ENCODE measurements at places on chromosomes 5 and 9.

GRCh38 chr5:149273237-149273636 is 1.6 kb downstream of the AFAP1L1 start:
- no peak for DNase-seq

- DNase-seq: peak; percentile 72
Observed at GRCh38 chr9:110183208-110184145, 24.5 kb downstream of the C9orf152 start.

DNA sequence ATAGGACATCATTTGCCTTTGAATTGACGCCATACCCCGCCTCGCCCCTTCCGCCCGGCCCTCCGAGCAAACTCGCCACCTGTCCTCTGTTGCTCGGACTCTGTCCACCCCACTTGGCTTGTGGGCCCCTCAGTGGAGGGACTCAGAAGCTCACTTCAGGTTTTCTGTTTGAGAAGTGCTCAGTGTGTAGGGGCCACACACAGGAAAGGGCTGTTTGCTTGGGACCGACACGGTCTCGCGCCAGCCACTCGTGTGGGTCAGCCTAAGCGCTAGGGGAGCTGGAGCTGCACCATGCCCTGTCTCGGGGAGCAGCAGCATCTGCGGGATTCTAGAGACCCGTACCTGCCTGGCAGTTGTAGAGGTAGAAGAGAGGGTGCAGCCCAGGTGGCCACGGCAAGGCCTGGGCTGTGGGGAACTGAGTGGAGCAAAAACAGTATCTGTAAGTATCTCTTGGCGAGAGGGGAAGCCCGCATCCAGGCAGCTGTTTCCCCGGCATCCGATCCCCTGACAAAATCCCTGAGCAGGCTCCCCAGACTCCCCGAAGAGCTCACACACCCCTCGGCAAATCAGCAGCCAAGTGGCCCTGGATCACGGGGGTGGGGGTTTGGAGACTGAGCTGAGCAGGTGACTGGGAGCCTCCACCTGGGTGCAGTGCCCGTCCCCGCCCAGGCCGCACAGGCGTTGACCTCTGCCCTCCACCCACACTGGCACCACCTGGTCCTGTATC is 52.2 kb downstream of the COL5A1 start:
- DNase-seq: no peak

- DNase-seq: no peak
Observed at GRCh38 chr9:126123927-126124326, 202.7 kb upstream of the MVB12B start.

- no peak for DNase-seq
Observed at GRCh38 chr9:108704156-108704852, 151.5 kb downstream of the ACTL7B start.

GRCh38 chr9:129069862-129070641 is 10.9 kb upstream of the DOLPP1 start:
- DNase-seq: no peak

- DNase-seq: no peak
Observed at GRCh38 chr5:143044265-143044664, 274.1 kb downstream of the ARHGAP26 start.

DNA sequence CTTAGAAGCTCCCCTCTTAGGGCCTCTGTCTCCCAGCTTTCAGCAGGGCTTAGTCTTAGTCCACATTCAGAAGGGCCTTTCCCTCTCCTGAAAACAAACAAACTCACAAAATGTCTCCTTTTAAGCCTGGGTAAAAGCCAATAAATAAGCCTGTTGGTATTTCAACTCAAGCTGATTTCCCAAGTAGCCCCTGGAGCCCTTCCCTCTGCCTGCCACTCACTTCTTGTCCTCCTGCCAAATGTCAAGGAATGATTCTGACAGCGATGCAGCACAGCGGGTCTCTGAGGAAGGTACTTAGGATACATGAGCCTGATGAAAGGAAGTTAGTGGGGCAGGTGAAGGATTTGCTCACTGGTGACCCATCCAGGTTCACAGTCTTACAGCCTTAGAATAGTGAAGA is 210.5 kb downstream of the PJA2 start:
- no peak for DNase-seq

DNA sequence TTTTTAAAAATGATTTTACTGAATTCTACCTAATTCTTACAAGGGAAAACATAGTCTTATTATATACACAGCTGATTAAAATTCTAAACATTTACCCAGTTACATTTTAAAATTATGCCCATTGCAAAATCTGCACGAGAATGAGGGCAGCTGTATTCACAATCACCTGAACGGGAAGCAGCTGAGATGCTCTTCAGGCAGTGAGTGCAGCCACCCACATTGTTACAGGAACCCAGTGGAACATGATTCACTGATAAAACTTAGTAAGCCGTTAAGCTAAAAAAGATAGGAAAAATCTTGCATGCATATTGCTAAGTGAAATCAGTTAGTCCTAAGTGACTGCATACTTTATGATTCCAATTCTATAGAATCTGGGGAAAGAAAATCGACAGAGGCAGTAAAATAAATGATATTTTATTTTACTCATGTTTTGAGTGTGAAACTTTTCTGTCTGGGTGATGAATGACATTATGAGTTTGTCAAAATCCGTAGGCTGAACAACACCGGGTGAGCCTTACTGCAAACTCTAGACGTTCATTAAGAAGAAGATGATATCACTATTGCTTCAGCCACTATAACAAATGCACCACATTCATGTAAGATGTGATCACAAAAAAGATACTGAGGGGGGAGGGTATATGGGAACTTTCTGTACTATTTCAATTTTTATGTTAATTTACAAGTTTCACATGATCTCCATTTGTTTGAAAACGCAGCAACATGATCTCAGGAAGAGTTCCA is 39.1 kb upstream of the FLT4 start:
- DNase-seq: no peak

DNA sequence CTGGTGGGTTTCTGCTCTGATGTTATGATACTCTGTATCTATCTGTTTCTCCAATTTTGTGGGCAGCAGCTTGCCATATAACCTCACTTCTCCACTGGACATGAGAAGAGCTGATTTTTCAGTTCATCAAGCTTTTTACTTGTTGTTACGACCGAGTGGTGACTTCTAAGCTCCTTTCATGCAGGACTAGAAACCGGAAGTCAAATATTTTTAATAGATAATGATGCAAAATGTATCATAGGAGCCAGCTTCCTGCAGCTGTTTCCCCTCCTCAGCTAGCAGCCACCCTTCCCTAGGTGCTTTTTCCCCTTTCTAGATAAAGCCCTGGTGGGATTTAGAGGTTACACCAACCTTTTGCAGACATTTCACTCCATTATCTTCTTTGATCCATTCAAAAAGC is 17.0 kb upstream of the ADAM19 start:
- no peak for DNase-seq

GRCh38 chr9:119662329-119662728 is 293.1 kb upstream of the BRINP1 start:
- DNase-seq: no peak

GRCh38 chr9:127735530-127736185 is 564 bp upstream of the TOR2A start:
- DNase-seq: no peak

DNA sequence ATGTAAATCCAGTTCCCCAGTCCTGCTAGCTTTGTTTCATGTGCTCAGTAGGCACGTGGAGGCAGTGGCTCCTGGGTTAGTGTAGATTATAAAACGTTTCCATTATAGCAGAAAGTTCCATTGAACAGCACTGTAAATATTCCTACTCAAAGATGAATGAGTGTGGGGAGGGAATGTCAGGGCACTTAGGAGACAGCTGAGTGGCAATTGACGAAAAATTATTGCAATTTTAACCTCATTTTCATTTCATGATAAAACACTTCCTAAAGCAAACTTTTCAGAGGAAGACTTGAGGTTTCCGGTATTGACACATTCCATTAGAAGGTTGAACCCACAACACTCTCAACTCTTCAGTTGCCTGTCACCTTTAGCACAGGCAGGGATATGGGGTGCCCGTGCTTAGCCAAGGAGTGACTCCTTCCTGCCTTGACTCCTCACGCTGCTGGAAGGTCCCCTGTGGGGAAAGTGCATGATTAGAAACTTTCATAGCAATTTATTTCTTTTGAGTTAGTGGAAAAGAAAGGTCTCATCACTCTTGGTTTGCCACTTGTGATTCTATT is 41.2 kb downstream of the SLC46A2 start:
- no peak for DNase-seq

GRCh38 chr5:135156715-135157404 is 122.8 kb upstream of the PITX1 start:
- no peak for DNase-seq

DNA sequence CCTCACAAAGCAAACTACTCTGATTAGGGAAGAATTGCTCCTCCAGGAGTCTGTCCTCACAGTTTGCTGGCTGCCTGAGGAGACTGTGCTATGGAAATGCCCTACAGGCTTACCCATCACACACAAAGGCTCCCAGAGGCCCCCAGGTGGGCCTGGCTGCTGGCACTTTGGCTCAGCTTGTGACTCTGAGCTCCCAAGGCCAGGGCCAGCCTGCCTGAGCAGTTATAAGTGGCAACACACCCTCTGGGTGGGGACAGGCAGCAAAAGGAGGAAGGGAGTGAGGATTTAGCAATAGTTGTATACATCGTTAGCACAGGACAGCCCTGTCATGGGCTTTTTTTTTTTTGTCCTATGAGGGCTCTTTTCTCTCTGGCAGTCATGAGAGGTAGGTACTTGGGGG is 103.5 kb downstream of the DAPK1 start:
- DNase-seq: no peak

DNA sequence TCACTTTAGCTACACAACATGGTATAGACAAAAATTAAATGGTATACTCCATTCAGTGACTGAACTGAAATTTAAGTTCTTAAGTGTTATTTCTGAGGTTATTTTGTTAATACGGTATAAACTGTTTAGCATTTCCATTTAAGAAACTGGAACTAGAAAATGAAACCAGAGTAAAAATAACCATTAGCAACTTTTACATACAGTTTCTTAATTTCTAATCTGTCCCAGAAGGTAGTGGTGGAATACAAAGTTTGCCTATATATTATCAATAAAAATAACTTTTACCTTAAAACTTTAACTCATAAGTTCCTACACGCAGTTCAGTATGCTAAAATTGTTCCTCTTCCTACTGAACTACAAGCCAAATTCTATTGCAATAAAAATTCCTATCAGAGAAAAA is 10.3 kb downstream of the GOLPH3 start:
- DNase-seq: no peak

DNA sequence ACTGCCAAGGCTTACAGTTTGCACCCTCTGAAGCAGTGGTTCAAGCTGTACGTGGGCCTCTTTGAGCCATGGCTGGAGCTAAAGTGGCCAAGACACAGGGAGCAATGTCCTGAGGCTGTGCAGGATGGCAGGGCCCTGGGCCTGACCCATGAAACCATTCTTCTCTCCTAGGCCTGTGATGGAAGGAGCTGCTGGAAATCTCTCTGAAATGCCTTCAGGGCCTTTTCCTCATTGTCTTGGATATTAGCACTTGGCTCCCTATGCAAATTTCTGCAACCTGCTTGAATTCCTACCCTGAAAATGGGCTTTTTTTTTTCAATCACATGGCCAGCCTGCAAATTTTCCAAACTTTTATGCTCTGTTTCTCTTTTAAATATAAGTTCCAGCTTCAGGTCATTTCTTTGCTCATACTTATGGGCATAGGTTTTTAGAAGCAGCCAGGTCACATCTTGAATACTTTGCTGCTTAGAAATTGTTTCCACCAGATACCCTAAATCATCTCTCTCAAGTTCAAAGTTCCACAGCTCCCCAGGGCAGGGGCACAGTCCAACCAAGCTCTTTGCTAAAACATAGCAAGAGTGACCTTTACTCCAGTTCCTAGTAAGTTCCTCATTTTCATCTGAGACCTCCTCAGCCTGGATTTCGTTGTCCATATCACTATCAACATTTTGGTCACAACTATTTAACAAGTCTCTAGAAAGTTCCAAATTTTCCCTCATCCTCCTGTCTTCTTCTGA is 138.3 kb downstream of the OSTF1 start:
- DNase-seq: no peak

- DNase-seq: peak; percentile 70
Observed at GRCh38 chr5:168219515-168220410, 71.7 kb upstream of the WWC1 start.

GRCh38 chr9:8183618-8184017 is 384.0 kb upstream of the DMAC1 start:
- DNase-seq: no peak

- peak; percentile 29 for DNase-seq
Observed at GRCh38 chr5:89968958-89969381, 440.6 kb downstream of the CETN3 start.

GRCh38 chr9:18111146-18111545 is 362.8 kb upstream of the ADAMTSL1 start:
- DNase-seq: no peak

DNA sequence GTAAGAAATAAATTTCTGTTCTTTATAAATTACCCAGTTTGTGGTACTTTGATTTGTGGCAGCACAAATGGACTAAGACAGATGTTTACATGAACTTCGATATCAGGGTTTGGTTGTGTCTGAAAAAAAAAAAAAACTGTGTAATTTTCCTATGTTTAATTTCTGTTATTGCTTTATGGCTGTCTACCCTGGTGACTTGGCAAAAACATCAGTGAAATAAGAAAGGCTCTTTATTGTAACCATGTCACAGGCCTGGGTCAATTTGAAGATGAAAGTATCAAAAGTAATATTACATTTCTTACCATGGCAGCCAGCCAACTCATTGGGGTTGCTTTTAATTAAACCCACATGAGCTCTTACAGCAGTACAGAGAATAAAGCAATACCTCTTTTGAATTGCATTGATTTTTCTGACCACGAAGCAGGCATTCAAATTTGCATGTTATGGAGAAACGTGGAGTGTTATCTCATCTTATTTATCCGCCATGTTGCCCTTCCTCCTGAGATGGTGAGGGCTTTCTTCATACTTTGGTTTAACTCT is 20.6 kb upstream of the SV2C start:
- no peak for DNase-seq

DNA sequence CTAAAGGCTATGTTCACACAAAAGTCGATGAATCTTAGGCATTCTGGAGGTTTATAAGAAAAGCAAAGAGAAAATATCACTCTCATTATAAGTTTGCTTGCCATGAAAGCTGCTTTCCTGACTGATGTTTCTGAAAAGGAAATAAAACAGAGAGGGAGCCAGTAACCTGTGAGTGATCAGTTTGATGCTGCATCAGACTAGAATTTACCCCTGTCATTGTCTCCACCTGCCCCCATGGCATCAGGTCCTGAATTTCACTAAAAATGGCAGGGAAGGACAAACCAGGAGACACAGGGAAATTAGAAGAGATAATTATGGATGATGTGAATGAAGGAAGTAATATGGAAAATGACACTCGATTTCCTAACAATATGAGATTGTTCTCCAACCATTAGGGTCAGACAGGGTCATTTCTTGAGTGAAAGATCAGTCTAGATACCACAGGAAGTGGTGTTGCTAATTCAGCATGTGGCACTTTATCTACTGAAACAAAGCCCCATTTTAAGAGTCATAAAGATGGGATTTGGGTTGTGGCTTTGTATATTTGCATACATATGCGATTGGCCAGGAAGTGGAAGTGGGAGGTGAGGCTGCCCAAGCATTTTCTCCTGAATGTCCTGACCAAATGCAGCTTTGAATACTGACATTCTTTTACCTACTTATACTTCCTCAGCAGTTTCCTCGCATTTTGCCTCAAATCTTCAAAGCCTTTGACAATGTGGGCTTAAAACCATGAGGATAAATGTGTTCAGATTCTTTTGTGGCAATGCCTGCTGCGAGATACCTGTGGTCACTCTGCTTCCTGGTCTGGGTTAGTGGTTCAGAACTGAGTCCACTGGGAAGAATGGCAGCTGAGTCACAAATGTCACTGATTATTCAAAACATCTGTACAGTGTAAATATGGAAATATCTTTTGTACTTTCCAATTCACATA is 29.7 kb downstream of the MEGF10 start:
- no peak for DNase-seq

Data from muscle of back (tissue), 13 donors.